Endothelial cell of coronary artery (primary cell): ENCODE measurements at places on chromosomes 12 and 14. TPM values are rescaled to one million over a fixed set of nuclear protein-coding genes. Genes with fewer than 3 reads are reported as not detected.

Gene COX8C
- not detected in 2 replicates for total RNA-seq

Gene SPTB
- total RNA-seq: under 0.01 TPM in 1 of 2 replicates, not detected in the other

Gene RPS26
- 95.3 and 130 TPM in 2 replicates for total RNA-seq

Gene RASAL1
- not detected in 2 replicates for total RNA-seq

Gene IFNG-AS1
- total RNA-seq: not detected in 2 replicates

Gene ACTN1
- 257 and 552 TPM in 2 replicates for total RNA-seq

Gene RD3L
- not detected in 2 replicates for total RNA-seq
